ENCODE measurements at places on chromosomes 12 and 14. TPM values are rescaled to one million over a fixed set of nuclear protein-coding genes. Genes with fewer than 3 reads are reported as not detected.

MANSC4 gene
- total RNA-seq = 0.73 TPM

DNA sequence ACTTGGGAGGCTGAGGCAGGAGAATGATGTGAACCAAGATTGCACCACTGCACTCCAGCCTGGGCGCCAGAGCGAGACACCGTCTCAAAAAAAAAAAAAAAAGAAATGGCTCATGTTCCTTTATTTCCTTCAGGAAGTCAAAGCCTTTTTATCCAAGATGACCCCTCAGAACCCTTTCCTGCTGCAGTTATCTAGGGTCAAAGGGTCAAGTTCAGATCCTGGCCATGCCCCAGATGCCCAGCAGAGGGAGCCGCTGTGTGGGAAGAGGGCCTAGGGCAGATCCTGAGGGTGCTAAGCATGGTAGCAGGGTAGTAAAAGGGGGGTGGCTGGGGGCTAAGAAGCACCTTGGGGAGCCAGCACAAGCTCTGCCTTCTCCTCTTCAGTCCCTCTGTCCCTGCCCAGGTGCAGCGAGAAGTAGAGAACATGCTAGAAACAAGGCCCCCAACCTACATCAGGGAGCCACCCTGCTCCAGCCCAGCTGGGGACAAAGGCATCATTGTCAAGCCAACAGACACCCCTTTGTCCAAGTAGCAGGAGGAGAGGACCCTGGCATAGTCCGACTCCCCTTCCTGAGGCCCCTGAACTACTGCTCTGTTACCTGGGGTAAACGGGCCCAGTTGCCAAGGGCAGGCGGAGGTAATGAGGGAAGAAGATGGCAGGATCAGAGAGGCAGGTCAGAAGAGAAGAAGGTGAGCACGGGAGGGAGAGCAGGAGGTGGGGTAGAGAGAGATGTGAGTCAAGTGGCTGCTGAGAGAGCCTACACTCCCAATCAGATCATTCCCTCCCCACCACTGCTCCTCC is 6.5 kb downstream of the NFE2 start:
- no peak overlapping the region for H3K4me3 ChIP-seq
- H3K27me3 ChIP-seq = no peaks in the 10 kb centered on the region
- DNase-seq = no peak
- no peaks in the 10 kb centered on the region for H3K4me1 ChIP-seq
- H3K36me3 ChIP-seq = no peaks in the 10 kb centered on the region
- no peak overlapping the region for H3K27ac ChIP-seq

DNA sequence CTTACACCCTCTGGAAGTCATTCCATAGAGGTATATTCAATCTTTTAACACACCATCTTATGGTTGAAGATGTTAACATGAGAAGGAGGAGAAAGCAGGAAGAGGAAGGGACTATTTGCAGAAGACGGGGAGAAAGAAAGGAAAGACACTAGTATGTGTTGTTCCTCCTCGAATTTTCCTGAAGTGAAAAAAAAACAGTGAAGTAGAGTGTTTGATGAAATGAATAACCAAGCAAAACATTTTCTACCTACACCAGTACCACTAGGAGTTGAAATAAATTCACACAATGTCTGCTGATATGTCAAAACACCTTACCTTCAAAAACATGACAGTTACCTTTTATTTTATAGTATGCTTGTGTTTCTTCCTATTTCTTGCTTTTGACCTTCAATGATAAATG is 1.4 kb upstream of the CNOT2 start:
- H3K27ac ChIP-seq = no peak overlapping the region
- no peaks in the 10 kb centered on the region for H3K27me3 ChIP-seq
- H3K4me1 ChIP-seq = no peaks in the 10 kb centered on the region

MMP19 gene
- 21.9 TPM for total RNA-seq

TDRD9 gene
- total RNA-seq = 2.9 TPM

KRT82 gene
- total RNA-seq = not detected

DNA sequence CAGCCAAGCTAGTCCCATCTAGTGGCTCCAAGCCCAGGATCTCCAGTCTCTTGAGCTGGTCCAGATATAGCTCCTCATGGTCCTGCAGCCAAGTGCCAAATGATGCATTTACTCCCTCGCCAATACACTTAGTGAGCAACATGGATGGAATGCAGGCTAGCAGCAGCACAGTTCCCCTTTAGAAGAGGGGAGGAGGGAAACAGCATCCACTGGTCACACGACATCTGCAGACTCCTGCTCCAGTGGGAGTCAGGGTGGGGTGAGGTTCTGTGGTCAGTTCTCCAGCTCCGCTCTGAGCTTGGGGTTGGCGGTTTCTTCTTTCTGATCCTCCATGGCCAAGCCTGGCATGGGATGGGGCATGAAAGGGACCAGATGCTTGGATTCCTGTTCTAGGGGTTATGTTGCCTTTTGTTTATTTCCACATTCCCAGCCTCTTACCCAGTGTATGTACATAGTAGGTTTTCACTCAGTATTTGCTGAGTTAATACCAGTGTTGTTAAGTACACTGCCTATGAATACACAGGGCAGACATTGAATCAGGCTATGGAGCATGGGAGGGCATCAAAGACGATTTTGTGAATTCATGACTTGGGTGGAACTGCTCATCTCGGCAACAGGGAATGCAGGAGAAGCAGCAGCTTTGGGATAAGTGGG is 57.3 kb downstream of the GALNT16 start:
- no peaks in the 10 kb centered on the region for H3K27me3 ChIP-seq
- no peak overlapping the region for H3K4me3 ChIP-seq
- no peaks in the 10 kb centered on the region for H3K36me3 ChIP-seq
- H3K4me1 ChIP-seq = no peaks in the 10 kb centered on the region

GRCh38 chr14:90555126-90556011 is 158.5 kb downstream of the CALM1 start:
- DNase-seq = no peak
- no peak overlapping the region for H3K4me3 ChIP-seq
- H3K27me3 ChIP-seq = no peaks in the 10 kb centered on the region
- H3K36me3 ChIP-seq = no peaks in the 10 kb centered on the region
- no peak overlapping the region for H3K27ac ChIP-seq

ASCL1 gene
- total RNA-seq = 0.15 TPM

GRCh38 chr12:28708918-28709371 is 440.1 kb upstream of the FAR2 start:
- no peaks in the 10 kb centered on the region for H3K4me1 ChIP-seq
- H3K4me3 ChIP-seq = no peak overlapping the region
- H3K27ac ChIP-seq = no peak overlapping the region
- H3K36me3 ChIP-seq = no peaks in the 10 kb centered on the region
- DNase-seq = no peak

LTB4R2 gene
- total RNA-seq = 8.5 TPM

NPFF gene
- 0.98 TPM for total RNA-seq

- H3K27ac ChIP-seq = no peak overlapping the region
- DNase-seq = no peak
- H3K36me3 ChIP-seq = no peaks in the 10 kb centered on the region
- peaks cover 13% of the 10 kb centered on the region for H3K4me1 ChIP-seq
- H3K4me3 ChIP-seq = no peak overlapping the region
- H3K27me3 ChIP-seq = peaks cover 17% of the 10 kb centered on the region
Measured at GRCh38 chr12:113461666-113462065, 10.0 kb downstream of the LHX5 start.

FAM90A1 gene
- not detected for total RNA-seq

- no peaks in the 10 kb centered on the region for H3K36me3 ChIP-seq
- DNase-seq = no peak
- H3K27ac ChIP-seq = no peak overlapping the region
- H3K27me3 ChIP-seq = no peaks in the 10 kb centered on the region
- H3K4me1 ChIP-seq = no peaks in the 10 kb centered on the region
- no peak overlapping the region for H3K4me3 ChIP-seq
Measured at GRCh38 chr12:6016756-6017155, 71.7 kb upstream of the ANO2 start.

DNA sequence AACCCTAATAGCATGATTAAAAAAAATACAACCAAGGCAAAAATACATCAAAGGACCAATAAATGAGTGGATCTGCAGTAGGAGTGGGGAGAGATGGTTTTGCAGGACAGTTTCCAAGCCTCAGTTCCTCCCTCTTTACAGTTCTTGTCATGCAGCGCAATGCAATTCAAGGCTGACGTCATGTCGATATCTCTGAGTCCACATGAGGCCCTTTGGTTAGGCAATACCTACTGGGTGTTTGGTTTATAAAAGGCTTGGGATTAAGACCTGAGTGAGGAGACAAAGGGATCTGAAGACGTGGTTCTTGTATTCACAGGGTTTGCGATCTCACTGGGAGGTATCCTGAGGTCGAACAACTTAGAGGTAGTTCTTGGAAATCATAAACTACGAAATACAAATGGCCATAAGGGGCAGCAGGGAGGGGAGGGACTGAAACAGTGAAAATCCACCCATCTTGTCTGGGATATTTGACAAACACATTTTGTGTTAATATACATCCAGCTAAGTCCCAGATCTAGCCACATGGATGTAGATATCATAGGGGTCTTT is 441.0 kb downstream of the FUT8 start:
- H3K27me3 ChIP-seq = no peaks in the 10 kb centered on the region
- no peak overlapping the region for H3K4me3 ChIP-seq
- no peaks in the 10 kb centered on the region for H3K4me1 ChIP-seq
- H3K27ac ChIP-seq = no peak overlapping the region

DNA sequence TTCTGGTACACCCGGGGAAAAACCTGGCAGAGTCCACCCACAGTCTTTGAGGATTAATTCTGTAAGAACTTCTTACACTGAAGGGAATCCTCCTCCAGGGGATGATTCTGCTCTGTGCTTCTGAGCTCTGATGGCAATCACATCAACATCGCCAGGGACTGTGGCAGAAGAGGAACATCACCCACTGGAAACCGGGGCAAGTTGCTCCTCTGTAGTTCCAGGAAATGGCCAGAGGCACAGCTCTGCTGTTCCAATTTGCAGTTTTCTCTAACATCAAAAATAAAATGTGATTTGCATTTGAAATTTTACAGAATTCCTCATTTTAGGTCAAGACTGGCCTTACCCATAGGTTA is 207.6 kb downstream of the DAD1 start:
- H3K27me3 ChIP-seq = no peaks in the 10 kb centered on the region
- H3K4me1 ChIP-seq = no peaks in the 10 kb centered on the region
- H3K4me3 ChIP-seq = no peak overlapping the region
- no peaks in the 10 kb centered on the region for H3K36me3 ChIP-seq

NAB2 gene
- 24.6 TPM for total RNA-seq

DNA sequence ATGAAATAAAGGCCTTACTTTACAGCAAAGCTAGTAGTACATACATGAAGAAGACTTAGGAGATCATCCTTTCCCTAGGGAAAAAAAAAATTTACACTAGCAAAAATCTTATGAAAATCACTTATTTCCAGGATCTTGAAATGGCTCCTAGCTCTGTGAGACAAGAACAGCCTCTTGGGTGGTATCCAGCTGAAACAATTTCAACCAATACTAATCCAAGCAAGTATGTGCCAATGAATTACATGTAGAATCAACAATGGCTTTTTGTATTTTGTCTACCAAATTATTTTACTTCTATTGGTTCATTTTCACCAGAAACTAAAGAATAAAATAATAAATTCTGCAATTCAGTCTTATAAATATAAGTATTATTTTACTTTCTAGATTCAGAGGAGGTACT is 2.7 kb upstream of the SLCO1A2 start:
- no peaks in the 10 kb centered on the region for H3K36me3 ChIP-seq
- H3K27me3 ChIP-seq = no peaks in the 10 kb centered on the region
- no peak overlapping the region for H3K4me3 ChIP-seq
- no peak overlapping the region for H3K27ac ChIP-seq
- no peaks in the 10 kb centered on the region for H3K4me1 ChIP-seq

TMEM117 gene
- total RNA-seq = 17.1 TPM

DNA sequence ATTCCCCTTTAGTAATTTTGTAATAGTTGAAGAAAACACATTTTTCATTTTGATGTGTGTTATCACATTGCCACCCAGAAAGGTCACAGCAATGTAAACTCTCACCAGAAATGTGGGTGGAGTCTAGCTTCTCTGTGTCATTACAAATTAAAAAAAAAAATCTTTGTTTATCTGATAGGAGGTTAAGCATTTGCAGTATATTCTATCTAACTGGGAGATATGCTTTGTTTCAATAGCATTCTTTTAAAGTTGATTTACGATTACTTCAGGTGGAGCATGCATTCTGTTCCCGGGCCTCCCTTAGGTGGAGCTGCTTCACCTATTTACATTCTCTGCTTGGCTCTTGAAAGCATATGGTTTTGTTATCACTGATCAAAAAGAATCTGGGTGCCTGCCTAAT is 7.8 kb downstream of the ADIPOR2 start:
- H3K27ac ChIP-seq = no peak overlapping the region
- H3K27me3 ChIP-seq = no peaks in the 10 kb centered on the region
- no peaks in the 10 kb centered on the region for H3K4me1 ChIP-seq
- H3K36me3 ChIP-seq = no peaks in the 10 kb centered on the region
- no peak for DNase-seq
- no peak overlapping the region for H3K4me3 ChIP-seq

DNA sequence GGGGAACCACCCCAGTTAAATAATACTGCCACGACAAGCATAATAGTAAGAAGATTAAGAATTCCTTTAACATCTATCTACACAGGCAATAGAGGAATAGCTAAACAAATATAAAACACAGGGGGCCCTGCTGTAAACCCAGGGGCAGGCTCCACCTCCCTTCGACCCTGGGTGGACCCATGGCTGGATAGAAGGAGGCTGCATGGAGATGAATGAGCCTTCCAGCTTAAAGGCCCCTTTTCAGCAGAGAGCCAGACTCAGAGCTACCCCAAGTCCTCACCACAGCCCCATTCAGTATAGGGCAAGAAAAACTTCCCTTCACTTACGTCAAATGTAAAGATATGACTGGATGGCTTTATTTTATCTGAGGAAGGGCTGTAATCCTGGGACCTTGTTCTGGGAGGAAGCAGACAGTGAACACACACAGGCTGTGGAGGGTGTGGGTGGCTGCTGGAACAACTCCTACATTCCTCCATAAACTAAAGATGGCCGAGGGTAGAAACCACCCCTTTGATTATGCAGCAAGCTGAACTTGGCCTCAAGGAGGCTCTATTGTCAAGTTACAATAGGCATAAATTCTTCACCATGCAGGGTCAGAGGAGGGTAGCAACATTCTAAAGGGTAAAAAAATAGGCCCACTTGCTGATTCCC is 30.4 kb downstream of the NUAK1 start:
- H3K27me3 ChIP-seq = no peaks in the 10 kb centered on the region
- peak overlapping the region; percentile 27 for H3K27ac ChIP-seq
- H3K4me1 ChIP-seq = no peaks in the 10 kb centered on the region
- H3K36me3 ChIP-seq = no peaks in the 10 kb centered on the region

DNA sequence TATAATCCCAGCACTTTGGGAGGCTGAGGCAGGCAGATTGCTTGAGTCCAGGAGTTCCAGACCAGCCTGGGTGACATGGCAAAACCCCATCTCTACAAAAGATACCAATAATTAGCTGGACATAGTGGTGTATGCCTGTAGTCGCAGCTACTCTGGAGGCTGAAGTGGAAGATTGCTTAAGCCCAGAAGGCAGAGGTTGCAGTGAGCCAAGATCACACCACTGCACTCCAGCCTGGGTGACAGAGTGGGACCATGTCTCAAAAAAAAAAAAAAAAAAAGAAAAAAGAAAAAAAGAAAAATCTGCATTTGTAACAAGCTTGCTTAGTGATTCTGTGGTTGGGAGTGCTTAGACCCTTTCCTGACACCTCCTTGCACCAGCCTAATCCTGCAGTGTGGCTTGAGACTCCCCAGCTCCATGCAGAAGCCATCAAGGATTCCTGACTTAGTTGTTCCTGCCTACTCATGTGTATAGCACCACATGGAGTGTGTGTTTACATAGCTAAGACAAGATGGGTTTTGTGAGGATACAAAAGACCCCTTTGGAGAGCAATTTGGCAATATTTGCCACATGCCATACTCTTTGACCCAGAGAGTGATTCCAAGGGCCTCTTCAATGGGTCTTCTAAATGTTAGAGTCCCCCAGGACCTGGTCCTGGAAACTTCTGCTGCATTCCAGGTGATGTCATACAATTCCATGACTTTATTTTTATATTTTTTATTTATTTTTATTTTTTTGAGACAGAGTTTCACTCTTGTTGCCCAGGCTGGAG is 5.1 kb upstream of the TMED10 start:
- no peaks in the 10 kb centered on the region for H3K27me3 ChIP-seq
- no peaks in the 10 kb centered on the region for H3K36me3 ChIP-seq
- peaks cover 6% of the 10 kb centered on the region for H3K4me1 ChIP-seq
- no peak overlapping the region for H3K4me3 ChIP-seq
